ENCODE measurements at places on chromosomes 12 and 14.

DNA sequence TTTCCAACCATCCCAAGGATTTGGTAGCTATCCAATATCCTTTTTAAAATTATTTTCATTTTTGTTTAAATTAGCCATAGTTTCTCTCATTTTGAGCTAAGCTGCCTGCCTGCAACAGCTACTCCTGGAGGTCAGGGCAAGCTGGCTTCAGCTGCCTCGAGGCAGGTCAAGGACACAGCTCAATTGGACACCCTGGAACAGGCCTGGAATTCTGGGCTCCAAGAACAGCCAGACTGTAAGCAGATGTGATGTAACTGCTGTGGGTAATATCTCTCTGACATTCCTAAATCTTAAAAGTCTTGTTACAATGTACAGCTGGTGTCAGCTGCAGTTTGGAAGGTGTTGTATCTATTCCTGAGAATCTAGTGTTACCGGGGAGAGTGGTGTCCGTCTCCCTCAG is 119.8 kb downstream of the KCNK10 start:
- DNase-seq = no peak

DNA sequence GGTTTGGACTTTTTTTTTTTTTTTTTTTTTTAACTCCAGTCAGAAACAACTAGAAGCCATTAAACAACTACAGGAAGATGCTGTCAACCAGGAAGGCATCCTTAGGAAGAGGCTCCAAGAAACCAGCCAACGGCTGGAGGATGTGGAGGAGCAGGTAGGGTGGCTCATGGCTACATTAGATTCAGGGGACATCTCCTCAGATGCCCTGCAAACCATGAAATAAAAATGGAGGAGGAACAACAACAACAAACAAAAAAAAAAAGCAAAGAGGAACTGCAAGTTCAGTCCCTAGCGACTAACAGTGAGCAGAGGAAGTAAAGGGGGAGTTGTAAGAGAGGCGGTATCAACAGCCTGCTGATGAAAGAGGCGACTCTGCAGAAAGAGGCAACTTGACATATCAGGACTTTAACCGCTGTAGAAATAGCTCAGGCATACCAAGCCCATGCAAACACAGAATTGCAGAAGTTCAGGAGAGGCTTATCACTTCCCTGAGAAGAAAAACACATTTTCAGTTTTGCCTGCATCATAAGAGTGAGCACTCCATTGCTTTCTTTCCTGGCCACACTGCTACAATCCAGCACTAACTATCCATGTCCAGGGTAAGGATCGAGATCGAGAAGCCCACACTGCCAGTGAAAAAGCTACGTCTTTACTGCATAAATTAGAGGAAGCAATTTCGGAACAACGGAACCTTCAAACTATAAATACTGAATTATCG is 103.5 kb upstream of the BCAT1 start:
- peak; percentile 97 for DNase-seq

DNA sequence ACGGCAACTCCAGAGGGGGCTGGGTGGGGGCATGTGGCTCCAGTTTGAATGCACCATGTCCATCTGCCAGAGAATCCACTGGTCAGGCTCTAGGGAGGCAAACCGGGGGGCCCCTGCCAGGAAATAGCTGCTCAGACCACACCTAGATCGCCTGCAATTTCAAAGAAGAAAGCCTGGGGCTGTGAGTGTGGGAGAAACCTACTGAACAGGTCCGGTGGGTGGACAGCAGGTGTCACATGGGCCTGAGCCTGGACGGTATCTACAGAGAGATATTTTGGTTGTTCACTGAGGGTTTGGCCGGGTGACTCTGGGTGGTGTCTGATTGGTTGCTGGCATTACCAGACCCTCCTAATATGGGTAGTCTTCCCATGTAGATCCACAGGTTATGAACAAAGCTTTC is 32.0 kb downstream of the DAO start:
- DNase-seq = no peak

- DNase-seq = peak; percentile 14
Measured at GRCh38 chr12:104280717-104281458, 22.7 kb upstream of the EID3 start.

GRCh38 chr12:96015672-96016071 is 19.5 kb upstream of the HAL start:
- DNase-seq = peak; percentile 50

- no peak for DNase-seq
Measured at GRCh38 chr12:132310181-132311040, 19.0 kb downstream of the GALNT9 start.

DNA sequence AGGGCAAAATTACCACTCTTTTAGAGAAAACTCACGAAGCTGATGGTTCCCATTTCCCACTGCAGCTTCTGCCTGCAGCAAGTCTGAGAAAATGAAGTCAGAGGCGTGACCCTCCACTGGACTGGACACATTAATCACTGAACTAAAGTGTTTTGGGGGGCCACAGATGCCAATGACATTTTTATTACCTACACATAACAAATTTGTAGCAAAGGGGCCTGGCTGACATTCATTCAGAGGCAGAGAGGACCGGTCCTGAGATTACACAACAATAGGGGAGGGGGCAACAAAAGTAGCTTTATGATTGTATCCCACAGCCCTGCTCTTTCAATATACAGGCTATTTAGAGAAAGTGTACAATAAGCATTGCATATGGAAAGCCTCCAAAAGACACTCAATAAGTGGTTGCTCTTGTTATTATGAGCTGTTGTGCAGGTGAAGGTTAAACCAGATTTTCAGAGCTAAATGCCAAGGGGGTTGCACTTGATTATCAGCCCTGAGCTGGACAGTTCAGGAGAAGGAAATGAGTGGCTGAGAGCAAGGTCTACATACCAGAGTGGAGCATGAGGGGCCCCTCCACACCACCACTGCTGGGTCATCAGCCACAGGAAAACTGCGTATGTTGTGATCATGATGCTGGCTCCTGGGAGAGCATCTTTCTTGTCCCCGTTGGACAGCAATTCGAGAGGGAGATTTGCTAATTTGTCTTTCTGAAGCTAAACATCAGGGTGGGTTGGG is 41.5 kb upstream of the CCDC60 start:
- DNase-seq = no peak

GRCh38 chr14:25537846-25538455 is 488.0 kb upstream of the STXBP6 start:
- DNase-seq = peak; percentile 21

DNA sequence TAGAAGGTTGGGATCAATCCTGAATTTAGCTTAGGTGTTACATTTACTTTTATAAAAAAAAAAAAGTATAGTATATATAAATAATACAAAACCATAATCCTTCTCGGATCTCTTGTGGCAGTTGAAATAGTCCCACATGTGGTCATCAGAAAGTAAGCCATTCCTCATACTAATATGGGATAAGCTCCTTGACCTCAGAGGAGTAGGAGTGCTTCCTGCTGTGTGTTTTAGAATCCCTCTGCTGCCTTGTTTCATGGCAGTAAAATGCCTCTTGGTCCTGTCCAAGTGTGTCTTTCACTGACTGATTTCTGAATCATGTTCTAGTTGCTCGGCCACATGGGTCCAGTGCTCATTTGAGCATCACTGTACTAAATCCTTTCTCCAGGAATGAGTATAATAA is 117.0 kb downstream of the NTN4 start:
- DNase-seq = no peak

DNA sequence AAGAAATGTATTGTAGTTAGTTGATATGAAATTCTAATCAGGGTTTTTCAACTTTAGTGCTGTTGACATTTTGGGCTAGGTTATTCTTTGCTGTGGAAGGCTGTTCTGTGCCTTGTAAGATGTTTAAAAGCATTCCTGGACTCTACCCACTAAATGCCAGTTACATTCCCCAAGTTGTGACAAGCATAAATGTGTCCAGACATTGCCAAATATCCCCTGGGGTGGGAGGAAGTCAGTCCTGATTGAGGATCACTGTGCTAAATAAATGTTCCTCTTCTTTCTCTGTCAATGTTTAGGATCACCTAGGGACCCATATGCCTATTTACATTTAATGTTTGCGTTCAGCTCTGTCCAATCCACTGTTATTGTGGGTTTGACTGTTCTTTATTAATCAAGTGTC is 268.3 kb downstream of the TMTC2 start:
- peak; percentile 47 for DNase-seq

DNA sequence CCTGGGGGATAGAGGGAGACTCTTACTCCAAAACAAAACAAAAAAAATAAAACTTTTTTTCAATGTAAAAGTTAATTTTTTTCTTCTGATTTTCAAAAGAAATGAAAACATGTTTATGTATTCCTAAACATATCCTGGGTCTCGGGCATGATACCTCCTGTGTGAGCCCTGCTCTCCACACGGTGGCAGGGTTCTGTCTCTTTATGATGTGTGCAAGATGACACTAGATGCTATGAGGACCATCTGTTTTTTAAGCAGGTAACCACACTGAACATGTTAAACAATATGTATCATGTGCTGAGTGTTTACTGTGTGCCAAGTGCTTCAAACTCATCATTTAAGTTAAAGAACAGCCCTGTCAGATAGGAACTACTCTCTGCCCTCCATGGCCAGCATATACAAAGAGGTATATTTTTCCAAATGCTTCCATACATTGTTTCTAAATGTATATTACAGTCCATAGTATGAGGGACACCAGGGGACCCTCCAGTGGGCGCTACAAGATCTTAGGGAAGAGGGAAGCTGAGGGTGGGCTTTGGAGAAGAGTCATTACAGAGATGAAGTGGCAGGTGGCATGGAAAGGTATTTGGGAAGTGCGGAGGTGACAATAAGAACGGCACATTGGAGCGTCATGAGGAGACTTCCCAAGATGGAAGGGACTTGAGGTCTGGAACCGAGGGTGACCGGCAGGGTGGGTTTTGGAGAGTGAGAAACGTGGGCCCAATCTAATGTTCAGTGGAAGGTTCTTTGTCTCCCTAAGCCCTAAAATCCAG is 28.5 kb downstream of the FOS start:
- DNase-seq = peak; percentile 18

DNA sequence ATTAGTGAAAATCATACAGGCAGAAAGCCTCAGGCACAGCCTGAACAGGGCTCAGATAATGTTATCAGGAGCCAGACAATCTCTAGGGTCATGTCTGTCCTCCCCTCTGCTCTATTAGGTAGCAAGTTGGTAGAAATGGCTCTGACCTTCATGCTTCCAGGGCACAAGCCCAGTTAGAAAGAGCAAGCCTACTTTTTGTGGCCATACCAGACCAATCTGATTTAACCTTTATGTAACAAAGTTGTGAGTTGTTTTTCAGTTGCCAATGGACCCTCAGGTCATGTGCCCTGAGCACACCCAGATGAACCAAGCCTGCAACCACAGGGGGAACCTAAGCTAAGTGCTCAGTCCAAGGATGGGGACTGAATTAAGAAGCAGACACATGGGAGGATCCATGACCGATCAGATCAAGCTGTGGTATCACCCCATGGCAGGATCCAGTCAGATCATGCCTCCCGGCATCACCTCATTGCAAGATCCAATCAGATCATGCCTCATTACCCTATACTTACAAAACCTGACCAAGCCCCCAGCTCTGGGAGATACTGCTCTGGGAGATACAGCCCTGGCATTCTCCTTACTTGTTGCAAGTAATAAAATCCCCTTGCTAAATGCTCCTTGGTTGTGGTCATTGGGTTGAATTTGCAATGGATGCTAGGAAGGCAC is 18.8 kb upstream of the HIGD1C start:
- peak; percentile 38 for DNase-seq

DNA sequence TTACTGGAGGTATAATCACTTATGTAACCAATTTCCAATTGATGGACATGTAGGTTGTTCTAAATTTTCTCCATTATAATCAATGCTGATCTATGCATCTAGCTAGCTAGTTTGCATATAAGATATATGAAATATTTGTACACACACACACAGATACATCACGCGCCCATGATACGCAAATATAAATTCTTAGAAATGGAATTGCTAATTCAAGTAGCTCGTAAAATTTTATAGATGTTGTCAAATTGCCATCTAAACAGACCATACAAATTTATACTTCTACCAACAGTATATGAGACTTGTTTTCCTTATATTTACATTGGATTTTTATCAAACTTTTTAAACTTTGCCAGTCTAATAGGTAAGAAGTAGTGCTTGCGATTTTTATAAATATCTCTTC is 29.1 kb upstream of the TRIM9 start:
- no peak for DNase-seq

GRCh38 chr12:93106910-93107309 is 177.8 kb upstream of the EEA1 start:
- DNase-seq = peak; percentile 31

DNA sequence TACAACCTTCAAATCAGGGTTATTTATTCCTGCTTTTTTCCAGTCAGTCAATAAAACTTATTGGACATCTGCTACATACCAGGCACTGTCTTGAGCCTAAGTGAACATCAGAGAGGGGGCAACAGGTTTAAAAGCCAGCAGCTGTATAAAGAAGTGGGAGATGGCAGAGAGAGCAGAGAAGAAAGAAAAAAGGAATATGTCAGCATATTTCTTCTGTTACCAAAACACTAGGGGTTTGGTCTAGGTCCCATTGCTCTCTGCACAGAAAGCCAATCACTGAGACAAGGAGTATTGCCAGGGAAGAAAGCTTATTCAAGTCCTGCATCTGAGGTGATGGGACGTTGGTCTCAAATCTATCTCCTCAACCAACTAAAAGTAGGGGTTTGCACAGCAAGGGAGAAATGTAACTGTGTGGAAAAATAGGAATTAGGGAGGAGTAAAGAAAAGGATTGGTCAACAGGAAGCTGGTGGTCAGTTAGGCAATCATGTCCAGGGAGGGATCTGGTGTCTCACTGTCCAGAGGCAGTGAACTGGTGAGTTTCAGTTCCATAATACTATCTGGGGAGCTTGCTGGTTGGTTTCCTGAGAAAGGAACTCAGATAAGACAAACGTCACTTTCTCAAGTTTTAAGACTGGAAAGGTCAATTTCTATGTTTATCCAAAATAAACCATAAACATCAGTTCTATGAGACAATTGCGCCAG is 107.5 kb downstream of the PHLDA1 start:
- peak; percentile 64 for DNase-seq

GRCh38 chr12:6065131-6065862 is 59.2 kb downstream of the VWF start:
- no peak for DNase-seq

DNA sequence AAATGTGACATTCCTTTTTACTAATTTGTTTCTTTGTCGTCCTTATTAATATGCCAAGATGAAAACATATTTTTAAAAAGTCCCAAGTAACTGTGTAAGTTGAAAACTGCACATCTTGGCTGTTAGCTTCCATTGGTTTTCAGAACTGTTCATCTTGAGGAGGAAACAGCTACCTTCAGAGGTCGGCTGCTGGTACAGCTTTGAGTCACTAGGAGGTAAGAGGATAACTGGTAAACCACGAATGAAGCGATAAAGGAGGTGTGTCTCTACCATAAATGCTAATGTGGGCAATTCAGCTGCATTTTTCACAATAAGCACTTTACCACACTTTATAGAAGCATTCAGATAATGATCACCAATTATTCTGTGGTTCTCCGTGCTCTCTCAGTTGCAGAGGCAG is 137.5 kb upstream of the KRAS start:
- DNase-seq = no peak

- no peak for DNase-seq
Measured at GRCh38 chr12:102564026-102564425, 83.7 kb upstream of the IGF1 start.

Data from inflammatory macrophage (primary cell).